Hippocampal formation (tissue), 2 donors: ENCODE measurements at places on chromosomes 2 and 18.

DNA sequence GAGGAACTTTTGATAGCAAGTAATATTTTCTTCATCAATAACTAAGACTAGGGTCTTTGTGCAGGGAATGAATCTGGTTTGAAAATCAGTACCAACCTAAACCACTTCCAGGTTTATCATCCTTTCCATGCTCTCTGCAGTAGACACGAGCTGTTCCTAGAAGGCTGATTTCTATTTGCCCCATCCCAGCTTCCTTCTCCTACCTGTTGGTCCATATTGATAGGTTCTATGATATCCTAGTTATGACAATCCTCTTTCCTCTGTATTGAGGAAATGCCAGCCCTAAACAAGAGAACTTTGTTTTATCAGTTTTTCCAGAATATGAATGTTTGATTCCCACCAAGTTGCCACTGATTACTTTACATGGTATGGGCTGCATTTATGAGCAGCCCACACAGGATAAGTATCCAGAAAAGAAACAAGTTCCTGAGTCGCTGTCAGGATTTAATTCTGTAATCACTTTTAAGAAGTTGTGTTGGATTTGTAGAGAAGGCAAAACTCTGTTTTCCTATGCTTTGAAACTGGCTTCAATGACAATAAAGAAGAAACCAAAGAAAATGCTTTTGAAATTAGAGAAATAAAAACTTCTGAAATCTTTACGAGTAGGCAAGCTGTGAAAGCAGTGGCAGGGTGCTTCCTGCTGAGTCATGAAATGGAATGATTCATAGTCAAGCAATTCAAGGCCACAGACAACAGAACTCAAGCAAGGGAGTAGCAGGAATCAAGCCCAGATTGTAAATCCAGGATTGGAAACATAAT, 37.3 kb upstream of the TANK start:
- peak; percentile 74 for DNase-seq

DNA sequence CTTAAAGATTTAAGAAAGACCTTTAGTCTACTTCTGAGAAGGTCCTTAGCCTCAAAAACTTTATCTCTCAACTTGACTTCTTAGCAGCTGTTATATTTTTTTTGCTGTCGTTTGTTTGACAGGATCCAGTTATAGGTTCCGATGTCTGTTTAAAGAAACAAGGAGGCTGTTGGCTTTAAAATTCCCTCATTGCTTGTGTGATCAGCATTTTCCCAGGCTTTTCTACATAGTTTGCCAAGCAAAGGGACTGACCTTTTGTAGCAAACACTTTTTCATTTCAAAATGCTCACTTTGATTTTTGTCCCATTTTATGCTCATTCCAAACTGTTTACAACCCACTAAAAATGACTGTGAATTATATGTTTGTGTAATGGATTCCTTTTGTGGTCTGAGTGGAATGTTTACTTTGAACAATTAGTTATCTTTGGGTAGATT, 394.9 kb downstream of the ARHGAP15 start:
- DNase-seq: no peak

DNA sequence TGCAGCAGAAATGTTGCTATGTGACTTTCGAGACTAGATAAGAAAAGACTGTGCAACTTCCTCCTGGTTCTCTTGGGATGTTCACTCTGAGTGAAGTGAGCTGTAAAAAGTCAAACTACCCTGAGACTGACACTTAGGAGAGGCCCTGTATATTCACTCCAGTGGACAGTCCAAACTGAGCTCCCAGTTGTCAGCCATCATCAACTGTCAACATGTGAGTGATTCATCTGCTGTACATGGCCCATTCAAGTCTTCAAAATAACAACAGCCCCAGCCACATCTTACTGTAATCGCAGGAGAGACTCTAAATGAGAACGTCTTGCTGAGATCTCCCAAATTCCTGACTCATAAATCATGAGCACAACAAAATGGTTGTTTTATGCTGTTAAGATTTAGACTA, 8.5 kb upstream of the UNC80 start:
- no peak for DNase-seq

- no peak for DNase-seq
Observed at GRCh38 chr18:36780748-36781147, 48.1 kb downstream of the TPGS2 start.

- no peak for DNase-seq
Observed at GRCh38 chr2:40282428-40282827, 169.5 kb downstream of the SLC8A1 start.

GRCh38 chr2:227827143-227827542, 13.5 kb downstream of the CCL20 start:
- DNase-seq: no peak

- DNase-seq: no peak
Observed at GRCh38 chr2:3868012-3868805, 164.8 kb downstream of the DCDC2C start.

GRCh38 chr2:216081012-216081411, 597 bp downstream of the PECR start:
- DNase-seq: no peak

DNA sequence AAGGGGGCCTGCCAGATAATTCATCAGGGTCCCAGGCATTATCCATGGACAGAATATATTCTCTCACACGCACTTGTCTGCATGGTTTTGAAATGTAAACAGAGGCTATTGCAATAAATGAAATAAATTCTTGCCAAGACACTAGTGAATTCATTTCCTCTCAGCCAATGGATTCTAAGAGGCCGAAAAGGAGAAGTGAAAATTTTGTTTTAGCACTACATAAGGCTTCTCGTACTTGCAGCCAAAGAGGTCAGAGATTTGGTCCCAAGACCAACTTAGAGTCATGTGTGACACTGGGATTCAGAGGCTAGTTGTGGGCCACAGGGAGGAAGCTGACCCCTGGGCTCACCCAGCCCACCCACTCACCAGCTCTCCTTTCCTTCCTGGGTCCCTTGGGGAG, 184.1 kb upstream of the GLI2 start:
- no peak for DNase-seq

- no peak for DNase-seq
Observed at GRCh38 chr18:50456285-50456684, 81.4 kb downstream of the SKA1 start.

DNA sequence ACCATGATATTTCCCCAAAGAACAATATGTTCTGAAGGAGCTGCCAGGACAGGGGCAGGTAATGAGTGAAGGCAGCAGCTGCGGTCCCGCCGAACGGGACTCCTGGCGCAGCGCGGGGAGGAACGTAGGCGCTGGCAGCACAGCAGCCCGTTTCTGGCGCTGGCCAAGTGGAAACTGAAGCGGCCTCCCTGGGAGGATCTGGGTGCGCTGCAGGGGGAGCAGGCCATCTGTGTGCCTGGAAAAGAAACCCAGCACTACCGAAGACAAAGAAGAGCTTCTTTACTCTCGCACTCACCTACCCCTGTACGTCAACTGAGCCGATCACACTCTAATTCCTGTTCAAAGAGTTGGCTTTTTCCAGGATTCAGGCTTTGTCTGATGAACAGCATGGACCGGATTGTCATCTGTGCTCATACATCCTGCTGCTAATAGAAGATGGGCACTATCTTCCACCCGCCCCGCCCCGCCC, 11.8 kb downstream of the G6PC2 start:
- peak; percentile 32 for DNase-seq

- peak; percentile 69 for DNase-seq
Observed at GRCh38 chr2:121648206-121649148, 785 bp downstream of the CLASP1 start.

GRCh38 chr2:8546612-8547283, 135.1 kb upstream of the ID2 start:
- no peak for DNase-seq

DNA sequence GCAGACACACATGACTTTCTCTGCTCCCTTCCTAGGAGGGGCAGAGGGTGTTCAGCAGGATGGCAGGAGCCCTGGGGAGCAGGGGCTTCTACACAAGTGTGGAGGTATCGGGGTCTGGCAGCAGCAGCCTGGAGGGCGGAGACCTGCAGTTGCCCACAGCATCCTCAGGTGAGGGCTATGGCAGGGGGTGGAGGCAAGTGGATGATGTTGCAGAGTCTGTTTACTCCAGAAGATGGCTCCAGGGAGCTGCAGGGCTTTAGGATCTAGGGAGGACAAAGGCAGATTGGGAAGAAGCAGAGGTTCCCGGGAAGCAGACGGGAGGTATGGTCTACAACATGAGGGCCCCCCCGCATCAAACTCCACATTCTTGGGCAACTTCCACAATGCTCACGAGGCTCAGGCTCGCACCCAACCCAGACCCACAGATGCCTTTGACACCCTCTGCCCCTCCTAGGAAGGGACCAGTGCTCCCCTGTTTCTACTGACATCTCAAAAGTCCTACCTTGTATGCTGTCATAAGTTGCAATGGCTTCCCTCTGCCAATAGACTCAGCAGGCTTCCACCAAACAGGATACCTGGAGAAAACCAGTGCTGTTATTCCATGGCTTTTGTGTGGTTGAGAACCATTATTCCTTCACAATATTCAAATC, 12.0 kb upstream of the ATP6V1C2 start:
- no peak for DNase-seq

DNA sequence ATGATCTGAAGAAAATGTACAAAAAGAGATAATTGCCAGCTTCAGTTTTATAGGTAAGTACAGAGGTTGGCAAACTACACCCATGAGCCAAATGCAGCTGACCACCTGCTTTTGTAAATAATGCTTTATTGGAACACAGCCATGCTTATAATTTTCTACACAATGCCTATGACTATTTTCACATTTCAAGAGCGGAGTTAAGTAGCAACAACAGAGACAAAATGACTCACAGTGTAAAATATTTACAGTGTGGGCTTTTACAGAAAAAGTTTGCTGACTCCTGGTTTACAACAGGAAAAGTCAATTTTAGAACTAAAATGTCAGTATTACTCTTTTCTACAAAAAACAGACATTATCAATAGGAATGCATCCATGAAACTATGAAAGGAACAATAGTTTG, 26.0 kb downstream of the CWC22 start:
- no peak for DNase-seq

GRCh38 chr2:224958462-224958857, 83.8 kb downstream of the DOCK10 start:
- no peak for DNase-seq

- no peak for DNase-seq
Observed at GRCh38 chr18:41873730-41874129, 81.3 kb upstream of the PIK3C3 start.

DNA sequence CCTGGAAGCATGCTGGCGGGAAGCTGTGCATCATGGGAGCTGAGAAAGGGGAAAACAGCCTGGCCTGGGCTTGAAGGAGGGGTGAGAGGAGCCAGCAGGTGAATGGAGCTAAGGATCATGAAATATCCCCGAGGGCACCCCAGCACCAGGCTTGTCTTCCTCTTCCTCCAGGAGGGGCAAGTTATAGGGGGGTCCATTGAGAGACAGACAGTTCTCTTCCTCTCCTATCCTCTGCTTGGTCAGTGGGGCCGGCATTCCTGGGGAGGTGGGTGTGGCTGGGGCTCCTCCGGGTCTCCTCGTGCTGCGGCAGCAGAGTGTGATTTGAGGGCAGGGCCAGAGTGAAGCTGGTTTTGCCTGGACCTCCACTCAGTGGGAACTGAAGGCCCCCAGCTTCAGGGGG, 78.9 kb downstream of the LIPG start:
- no peak for DNase-seq

GRCh38 chr2:237901932-237902850, 42.8 kb downstream of the RAMP1 start:
- DNase-seq: no peak

- no peak for DNase-seq
Observed at GRCh38 chr2:1757567-1757966, 13.3 kb upstream of the PXDN start.

DNA sequence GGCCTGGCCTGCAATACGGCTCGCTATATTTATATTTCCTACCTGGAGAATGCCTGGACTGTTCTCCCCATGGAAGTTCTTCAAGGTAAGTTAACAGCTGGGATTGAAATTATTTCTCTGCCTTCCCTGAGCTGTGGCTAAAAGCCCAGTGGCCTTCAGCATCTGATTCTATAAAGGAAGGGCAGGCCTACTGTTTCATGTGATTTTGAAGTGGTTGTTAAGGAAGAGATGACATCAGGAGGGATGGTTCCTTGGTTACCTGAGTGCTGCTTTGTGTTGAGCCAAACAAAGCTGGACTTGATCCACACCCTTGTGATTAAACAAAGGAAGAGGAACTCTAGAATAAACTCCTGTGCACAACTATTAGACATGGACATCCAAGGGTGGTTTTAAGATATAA, 61.6 kb downstream of the MFSD6 start:
- DNase-seq: no peak

DNA sequence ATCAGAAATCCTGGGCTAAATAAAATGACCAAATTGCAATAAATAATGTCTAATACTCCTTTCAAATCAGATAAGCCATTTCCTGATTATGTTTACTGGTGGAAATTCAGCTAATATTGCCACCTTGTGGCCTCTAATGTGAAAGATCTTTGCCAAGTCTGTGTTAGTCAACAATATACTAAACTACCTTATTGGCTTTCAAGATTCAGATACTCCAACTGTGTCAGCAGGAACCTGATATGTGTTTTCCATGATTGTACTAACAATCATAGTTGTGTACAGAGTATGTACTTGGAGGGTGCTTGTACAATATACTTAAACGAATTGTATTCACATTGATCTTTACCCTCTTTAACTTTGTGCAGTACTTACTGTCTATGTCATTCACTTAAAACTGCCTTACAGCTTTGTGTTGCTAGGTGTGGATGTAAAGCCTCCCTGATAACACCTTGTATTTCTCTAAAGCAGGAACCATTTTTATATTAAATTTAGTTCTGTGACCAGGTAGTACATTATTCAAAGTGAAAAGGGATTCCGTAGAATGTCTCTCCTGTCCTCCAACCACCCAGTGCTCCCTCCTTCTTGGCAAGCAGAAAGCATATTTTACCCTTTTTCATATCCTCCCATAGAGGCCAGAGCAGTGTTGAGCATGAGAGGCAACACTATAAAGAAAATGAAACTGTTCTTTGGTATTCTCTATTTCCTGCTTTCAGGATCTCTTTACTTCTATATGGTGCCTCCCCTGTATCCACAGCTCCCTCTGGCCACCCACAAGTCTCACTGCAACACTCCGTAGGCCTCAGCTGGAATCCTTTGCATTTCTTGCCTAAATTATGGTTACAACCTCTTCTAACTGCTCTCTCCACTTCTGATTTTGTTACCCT, 75.2 kb upstream of the C2orf15 start:
- DNase-seq: peak; percentile 60

- peak; percentile 62 for DNase-seq
Observed at GRCh38 chr18:56501896-56502295, 136.5 kb downstream of the TXNL1 start.

DNA sequence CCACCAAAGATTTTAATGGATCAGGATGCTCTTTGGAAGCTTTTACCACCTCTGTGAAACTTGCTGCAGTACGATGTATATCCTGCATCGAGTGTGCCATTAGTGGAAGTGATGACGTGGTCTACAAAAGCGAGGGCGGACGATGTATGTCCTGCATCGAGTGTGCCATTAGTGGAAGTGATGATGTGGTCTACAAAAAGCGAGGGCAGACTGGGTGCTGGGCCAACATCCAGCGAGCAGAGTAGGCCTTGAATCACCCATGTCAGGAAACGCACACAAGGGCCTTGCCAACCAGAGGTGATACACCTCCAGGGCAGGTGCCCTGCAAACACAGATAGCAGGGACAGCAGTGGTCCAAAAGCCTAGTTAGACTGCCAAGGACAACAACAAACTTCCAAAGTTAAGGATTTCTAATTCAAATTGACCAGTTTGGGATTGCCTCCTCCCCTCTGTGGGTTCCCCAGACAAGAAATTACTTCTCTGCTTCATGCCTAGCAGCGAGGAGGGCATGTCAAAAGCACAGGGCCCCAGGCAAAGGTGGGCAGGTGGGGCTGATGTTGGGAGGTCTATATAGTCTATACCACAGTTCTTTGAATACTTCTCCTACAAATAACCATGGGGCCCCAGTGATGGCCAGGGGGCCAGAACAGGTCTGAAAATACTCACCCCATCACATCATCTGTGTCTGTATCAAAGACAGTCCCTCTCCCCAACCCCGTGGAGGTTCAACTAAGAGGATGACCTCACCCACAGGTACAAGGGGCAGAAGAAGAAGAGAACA, 70.2 kb downstream of the ADD2 start:
- no peak for DNase-seq
